ENCODE measurements at places on chromosomes 11 and 22.

- no peak for DNase-seq
Measured at GRCh38 chr11:94558468-94558867, 8.7 kb upstream of the PIWIL4 start.

DNA sequence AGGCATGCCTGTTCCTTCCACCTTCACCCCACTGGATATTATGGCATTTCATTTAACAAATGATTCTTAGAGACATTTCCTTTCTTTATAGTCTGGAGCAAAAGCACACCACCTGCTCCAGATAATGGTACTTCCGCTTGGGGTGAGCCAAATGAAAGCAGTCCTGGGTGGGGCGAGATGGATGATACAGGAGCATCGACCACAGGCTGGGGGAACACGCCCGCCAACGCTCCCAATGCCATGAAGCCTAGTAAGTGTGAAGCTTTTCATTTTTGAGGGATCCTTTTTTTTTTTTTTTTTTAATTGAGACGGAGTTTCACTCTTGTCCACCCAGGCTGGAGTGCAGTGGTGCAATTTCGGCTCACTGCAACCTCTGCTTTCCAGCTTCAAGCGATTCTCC is 76.3 kb upstream of the ADSL start:
- no peak for DNase-seq

- no peak for DNase-seq
Measured at GRCh38 chr22:28333088-28333487, 346.6 kb downstream of the TTC28 start.

DNA sequence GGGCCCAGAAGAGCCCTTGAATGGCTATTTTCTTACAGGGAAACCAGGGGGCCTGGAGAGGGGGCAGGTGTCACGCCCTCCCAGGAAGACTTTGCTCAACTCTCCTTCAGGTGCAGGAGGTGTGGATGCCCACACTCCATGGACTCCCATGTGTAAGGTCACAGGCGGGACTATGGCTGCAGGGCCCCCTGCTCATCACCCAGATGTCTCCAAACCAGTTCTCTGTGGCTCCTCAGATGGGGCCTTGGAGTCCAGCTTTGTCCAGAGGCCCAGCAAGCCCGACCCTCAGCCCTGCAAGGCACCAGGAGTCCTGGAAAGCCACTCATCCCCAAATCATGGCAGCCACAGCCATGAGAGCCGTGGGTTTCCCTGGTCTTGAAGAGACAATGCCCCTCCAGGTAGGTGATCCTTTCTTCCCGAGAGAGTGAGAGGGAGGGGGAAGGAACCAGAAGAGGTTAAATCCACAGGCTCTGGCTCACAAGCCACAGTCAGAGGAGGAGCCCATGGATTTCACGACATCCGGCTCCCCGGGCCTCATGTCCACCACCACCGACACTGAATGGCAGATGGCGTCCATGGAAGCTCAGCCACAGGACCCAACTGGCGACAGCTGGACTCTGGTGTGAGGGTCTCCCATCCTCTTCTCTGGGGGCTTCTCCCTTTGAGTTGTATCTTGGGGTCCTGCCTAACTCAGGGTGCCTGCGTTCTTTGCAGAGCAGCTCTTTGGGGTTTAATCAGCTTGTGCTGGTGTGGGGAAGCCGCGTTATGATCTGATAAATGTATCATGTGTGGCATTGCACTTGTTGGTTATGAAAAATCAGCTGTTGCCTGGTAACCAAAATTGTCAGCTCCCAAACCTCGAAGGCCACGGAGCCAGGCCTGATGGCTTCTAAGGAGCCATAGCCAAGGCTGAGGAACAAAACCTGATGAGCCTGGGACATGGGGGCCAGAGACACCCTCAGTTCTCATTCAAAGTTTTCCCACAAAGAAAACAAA is 620.4 kb downstream of the BRD1 start:
- no peak for DNase-seq

DNA sequence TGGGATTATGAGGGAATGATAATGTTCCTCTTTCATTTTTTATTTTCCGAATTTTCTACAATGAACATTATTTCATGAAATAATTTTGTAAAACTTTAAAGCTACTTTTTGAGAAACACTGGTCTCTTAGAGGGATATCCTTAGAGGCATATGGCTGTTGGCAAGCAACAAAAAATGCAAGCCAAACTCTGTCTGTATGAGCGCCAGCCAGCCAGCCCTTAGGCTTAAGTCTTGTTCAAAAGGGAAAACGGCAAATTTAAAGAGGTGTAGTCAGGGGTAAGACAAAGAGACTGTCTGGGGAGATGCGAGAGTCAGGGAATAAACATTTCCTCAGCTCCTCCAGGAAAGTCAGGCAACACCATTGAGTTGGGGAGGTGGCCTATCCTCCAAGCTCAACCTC is 22.5 kb downstream of the ASCC2 start:
- DNase-seq: no peak

DNA sequence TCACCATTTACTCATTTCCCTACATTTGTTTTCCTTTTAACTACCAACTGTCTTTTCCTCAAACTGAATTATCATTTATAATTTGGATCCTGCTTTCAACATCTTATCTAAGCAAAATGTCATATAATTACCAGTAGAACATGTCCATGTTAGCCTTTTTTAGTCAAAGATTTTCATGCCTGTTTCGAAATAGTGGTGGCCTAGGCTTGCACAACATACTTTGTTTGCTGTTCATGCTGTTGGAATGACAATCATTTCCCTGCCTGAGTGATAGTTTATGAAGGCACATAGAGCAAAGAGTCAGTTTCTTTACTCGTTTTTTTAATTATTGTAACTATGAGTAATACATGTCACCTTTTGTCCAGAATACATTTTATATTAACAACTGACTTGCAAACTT is 144.3 kb upstream of the ANO3 start:
- DNase-seq: no peak

DNA sequence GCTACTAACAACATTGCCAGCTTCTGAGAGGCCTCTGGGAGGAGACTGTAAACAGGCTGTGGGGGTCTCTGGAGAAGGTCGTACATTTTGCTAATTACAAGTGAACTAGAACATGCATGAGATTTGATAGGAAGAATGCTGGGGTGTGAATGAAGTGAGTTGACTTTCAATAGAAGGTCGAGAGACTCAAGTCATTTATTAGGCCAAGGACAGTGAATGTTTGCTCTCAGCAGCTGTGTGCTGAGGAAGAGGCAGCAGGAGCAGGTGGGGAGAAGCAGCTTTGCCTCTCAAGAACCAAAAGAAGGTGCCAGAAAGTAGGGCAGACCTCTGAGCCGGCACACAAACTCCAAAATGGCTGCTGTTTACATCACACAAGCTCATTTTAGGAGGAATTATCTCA is 91.7 kb downstream of the PIWIL4 start:
- no peak for DNase-seq

GRCh38 chr22:42307806-42308563 is 37.5 kb upstream of the TCF20 start:
- DNase-seq: no peak

GRCh38 chr11:119699227-119699626 is 29.8 kb downstream of the NECTIN1 start:
- DNase-seq: no peak

DNA sequence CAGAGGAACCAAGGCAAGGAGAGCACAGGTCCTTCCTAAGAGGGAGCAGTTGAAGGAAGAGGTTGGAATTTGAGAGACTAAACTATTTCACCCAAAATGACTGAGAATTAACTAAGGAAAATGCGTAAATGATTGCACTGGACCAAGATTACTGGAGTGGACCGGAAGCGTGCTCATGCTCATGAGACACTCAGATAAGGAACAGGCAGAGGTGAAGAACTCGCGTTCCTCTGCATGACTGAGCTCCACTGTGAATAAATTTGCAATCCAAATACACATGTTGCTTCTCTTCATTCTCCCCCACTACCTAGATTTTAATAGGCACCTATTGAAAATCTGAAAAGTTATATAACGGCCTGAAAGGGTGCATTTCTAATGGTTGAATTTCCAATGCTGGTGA is 207.0 kb downstream of the KIRREL3 start:
- DNase-seq: no peak

- DNase-seq: no peak
Measured at GRCh38 chr11:94639901-94640721, 72.9 kb downstream of the PIWIL4 start.

DNA sequence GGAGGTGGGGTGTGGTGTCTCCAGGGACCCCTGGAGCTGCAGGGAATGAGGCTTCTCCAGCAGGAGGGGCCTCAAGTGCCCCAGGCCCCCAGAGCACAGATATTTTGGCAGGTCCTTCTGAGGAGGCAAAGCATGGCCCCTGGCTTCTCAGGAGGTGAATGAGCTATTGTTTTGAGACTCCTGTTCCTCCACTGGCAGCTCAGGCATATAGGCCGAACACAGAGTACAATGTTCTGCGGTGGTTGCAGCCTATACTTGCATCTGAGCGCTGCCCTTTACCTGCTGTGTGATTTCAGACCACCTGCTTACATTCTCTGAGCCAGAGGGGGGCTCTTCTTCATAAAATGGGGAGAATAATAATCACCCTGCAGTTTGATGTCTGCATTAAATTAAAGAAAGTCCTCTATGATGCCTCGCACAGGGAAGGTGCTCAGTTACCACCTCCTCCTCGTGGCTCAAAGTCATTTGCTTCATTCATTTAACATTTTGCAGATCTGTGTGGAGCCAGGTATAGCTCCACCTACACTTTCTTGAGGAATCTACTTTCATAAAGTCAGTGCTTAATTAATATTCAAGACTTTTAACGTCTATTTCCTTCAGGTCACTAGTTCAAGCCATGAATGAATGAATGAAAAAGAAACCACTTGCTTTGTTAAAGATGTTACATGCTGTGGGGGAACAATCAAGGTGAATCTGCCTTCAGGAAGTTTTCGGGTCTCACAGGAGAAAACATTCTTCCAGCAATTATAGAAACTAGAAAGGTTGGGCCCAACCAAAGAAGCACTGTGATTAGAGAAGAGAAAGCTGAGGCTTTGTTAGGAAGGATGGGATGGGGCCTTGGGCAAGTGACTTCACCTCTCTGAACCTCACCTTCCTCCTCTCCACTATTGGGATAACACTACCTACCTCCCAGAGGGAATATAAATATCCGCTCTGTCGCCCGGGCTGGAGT is 68.4 kb downstream of the ADAMTS15 start:
- no peak for DNase-seq

DNA sequence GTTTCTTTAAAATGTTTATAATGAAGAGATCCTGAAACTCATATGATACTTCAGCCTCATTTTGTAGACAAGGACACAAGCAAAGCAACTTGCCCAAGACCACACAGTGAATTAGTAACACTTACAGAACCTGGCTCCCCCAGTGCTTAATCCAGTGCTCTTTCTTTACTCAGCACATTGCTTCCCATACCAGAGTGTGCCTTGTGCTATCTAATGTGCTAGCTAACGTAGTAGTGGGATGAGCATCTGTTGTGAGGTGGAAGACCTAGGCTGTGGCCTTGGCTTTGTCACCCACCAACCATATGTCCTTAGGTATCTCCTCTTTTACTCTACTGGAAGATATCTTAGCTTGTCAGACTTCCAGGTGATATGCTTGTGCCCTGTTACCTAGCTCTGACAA is 5.1 kb downstream of the SPCS2 start:
- no peak for DNase-seq

GRCh38 chr11:88405853-88406252 is 68.3 kb upstream of the CTSC start:
- no peak for DNase-seq

DNA sequence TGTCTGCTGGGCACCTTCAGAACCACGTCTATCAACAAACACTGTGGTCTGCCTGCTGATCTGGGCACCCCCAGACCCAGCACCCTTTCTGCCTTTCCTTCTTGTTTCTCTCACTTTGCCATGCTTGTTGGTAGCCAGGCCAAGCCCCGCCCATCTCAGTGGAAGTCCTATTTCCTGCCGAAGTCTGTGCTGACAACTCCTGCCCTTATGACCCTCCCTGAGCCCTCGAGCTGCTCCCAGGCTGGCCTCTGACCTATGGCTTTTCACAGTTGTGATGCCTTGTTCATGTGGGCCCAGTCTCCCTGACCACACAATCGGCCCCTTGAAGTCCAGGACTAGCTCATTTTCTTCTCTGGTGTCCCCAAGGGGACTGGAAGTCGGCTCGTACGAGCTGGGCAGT is 132.1 kb downstream of the DSCAML1 start:
- no peak for DNase-seq

- DNase-seq: no peak
Measured at GRCh38 chr11:96097844-96098421, 174.0 kb upstream of the MTMR2 start.

GRCh38 chr11:73710964-73711363 is 49.9 kb downstream of the RAB6A start:
- DNase-seq: no peak

DNA sequence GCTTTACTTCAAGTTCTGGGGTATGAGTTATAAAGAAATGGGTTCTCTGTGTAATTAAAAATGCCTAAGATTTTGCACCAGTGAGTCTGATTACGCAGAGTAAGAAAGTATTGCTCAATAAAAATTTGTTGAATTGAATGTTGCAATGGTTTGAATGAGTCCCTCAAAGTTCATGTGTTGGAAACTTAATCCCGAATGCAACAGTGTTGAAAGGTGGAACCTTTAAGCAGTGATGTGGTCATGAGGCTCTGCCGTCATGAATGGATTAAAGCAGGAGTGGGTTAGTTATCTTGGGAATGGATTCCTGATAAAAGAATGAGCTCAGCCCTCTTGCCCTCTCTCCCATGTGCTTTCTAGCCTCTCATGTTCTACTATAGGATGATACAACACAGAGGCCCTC is 52.6 kb upstream of the SESN3 start:
- no peak for DNase-seq

- no peak for DNase-seq
Measured at GRCh38 chr11:74839446-74839845, 90.8 kb downstream of the RNF169 start.

GRCh38 chr22:37211866-37212173 is 457 bp downstream of the SSTR3 start:
- no peak for DNase-seq

GRCh38 chr11:111189466-111189865 is 56.1 kb upstream of the POU2AF2 start:
- no peak for DNase-seq

- no peak for DNase-seq
Measured at GRCh38 chr11:63641727-63642126, 27.5 kb upstream of the PLAAT3 start.

- no peak for DNase-seq
Measured at GRCh38 chr22:19974935-19975706, 33.5 kb upstream of the TXNRD2 start.

GRCh38 chr11:45076761-45077160 is 69.7 kb upstream of the PRDM11 start:
- DNase-seq: no peak

GRCh38 chr22:22168190-22168940 is 76.2 kb upstream of the VPREB1 start:
- peak; percentile 21 for DNase-seq

DNA sequence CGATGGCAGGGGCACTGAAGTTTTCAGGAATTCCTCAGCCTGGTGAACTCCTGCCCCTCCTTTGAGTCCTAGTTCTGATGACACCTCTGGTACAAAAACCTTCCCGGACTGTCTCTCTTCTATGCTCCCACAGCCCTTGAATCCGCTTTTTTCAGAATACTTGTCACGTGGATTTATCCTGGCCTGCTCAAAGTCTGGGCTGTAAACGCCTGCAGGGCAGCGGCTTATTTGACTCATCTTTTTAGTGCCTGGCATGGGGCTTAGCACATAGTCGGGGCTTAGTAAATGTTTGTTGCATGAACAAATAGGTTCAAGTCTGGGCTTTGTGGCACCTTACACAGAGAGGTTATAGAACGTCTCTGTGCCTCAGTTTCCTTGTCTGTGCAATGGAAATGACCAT is 13.4 kb upstream of the KCNJ11 start:
- no peak for DNase-seq
